ENCODE measurements at places on chromosomes 5 and 9.

DNA sequence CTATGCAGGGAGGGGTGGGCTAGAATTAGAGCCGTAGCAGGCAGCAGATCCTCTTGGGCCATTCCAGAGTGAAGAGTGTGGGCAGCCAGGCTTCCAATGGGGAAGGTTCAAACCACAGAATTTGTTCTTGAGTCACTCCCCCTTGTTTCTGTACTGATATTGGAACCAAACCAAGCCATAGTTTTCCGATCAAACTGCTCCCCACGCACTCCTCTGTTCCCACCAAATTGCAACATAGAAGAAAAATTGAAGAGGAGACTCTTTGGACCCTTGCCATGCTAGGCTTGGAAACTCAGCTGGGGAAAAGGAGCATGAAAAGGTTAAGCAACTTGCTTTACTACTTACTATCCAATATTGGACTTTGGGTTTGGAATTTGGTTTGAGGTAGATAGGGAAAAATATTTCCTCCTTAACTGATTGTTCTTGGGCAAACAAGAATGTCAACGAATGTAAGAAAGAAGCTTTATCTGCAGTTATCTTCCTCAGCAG, 165.8 kb upstream of the NR3C1 start:
- no peak for DNase-seq

GRCh38 chr9:36864491-36865410, 169.3 kb downstream of the PAX5 start:
- no peak for DNase-seq

- DNase-seq, result peak; percentile 68
These were observed 71.5 kb downstream of the ANKRD33B start for GRCh38 chr5:10635257-10635866.

GRCh38 chr9:35618854-35619799, 914 bp upstream of the CD72 start:
- no peak for DNase-seq

DNA sequence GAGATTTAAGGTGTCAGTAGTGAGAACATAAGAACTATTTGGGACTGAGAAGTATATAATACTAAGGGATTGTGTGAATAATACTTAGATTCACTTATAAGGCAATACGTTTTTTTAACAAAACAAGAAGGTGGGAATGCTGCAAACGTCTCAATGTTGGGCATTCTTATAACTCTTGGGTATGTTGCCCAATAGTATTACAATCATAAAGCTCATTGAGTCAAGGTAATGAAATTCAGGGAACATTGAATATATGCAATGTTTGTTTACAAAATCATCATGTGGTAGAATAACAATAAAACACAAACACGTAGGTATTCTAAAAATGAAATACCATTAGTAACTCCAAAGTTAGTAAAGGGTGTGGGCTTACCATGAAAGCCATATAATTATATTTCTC, 400.7 kb downstream of the KIAA0825 start:
- no peak for DNase-seq

DNA sequence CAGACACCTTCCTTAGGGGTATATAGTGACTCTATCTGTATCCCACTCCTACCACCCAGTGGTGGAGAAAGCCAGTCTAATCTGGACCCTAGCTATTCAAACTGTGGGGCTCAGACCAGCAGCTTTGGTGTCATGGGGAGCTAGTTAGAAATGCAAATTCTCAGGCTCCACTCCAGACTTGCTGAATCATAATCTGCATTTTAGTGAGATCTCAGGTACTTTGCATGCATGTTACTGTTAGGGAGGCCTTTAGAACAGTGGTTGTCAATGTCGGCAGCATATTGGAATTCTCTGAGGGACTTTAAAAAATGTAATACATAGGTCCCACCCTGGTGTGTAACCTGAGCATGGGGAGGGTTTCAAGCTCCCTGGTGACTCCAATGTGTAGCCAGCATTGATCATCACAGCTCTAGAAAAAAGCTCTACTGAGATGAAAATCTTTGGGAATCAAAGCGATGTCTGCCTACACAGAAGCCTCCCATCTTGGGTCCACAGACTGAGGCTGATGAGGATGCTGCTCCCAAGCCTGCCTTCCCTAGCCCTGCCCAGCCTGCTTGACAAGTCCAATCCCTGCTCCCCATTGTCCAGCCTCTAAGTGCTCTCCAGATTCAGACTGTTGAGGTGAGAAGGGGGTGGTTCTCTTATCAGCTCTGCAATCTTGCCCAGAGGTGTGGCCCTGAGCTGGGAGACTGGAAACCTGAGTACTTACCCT, 11.9 kb upstream of the GM2A start:
- no peak for DNase-seq

DNA sequence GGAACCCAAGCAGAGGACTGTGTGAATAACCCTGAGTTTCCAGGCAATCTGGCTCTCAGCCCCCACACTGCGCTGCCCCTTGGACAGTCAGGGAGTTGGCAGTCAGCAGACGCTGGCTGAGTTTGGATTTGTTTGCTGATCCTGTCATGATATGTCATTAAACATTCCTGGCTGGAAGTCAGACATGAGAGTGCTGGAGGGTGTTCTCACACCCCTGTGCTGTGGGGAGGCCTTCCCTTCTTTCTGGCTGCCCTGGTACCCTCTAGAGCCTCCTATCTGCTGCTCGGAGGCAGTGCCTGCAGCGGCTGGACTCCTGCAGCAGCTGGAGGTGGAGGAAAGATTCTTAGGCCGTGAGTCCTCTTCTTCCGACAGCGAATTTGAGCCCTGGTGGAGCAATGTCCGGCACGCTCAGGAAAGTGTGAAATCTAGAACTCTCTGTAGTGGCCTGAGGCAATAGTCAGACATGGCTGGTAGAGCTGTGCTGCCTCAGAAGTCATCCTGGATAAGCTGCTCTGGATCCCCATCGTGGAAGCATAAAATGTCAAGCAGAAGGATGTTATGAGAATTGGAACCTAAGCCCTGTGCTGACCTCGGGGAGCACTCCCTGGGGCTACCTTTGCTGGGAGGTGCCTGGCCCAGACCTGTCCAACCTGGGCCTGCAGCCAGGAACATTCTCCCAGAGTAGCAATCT, 72.0 kb downstream of the PDE8B start:
- peak; percentile 11 for DNase-seq

DNA sequence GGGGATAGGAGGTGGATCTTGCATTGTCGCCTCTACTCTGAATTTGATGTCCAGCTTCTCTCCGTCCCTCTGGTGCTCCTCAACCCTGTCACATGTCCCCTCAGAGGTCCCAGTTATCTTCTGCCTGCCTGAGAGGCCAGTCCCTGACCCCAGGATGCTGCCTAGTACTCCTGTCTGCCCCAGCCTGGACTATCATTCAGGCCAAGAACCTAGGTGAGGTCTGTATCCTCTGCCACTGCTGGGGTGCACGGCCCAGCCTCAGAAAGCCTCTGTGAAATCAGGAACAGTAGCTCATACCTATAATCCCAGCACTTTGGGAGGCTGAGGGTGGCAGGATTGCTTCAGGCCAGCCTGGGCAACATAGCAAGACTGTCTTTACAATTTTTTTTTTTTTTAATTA, 8.6 kb downstream of the SPINK4 start:
- no peak for DNase-seq

- no peak for DNase-seq
These were observed 53.1 kb downstream of the NR3C1 start for GRCh38 chr5:143350341-143350740.

DNA sequence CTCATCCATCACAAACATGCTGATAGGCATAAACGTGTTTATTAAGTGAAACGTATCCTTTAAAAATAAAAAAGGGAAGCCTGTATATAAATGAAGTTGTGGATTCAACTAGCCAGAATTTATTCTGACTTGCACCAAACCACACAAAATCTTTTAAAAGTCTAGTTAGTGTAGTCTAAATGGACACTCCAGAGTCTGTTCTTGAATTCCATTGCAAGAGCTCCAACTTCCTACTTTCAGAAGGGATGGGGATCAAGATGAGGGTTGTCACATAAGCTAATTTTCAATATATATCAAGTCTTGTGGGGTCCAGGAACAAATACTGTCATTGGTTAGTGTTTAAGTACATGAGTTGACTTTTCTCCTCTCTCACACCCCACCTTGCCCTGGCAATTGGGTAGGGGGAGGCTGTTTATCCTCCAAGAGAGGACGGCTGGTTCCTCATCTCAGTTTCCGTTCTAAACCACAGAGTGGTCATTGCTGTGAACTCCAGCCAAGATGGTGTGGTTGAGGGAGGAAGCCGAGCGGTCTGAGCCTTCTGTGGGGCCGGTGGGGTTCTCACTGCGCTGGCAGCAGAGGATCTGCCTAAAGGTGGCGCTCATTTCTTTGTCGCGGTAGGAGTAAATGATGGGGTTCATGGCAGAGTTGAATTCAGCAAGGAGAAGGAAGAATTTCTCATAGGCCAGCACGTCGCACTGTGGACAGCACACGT, 163.2 kb downstream of the LPAR1 start:
- DNase-seq, result no peak

DNA sequence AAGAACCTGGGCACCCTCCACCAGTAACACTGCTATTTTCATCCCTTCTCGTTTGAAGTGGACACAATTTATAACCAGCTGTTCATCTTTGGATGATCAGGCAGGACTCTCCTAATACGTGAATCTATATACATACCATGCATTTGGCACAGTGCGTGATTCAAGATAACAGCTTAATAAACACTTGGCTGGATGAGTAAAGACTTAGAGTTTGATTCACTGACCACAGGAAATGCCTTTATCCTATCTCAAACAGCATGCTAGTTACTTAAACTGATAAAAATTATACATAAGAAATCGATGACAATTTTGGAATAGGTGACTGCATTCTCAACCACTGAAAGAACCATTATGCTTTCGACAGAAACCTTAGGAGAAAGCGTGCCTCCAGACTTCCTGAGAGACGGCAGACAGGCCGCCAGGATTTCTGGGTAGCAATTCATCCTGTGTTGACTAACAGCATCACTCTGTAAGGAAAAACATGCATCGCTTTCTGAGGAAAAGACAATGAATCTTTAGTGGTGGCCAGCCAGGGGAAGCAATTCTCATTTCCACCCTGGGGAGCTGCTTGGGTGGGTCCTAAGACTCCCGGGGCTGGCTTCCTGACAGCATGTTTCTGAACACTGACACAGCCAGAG, 9.7 kb downstream of the MRPL36 start:
- peak; percentile 43 for DNase-seq

DNA sequence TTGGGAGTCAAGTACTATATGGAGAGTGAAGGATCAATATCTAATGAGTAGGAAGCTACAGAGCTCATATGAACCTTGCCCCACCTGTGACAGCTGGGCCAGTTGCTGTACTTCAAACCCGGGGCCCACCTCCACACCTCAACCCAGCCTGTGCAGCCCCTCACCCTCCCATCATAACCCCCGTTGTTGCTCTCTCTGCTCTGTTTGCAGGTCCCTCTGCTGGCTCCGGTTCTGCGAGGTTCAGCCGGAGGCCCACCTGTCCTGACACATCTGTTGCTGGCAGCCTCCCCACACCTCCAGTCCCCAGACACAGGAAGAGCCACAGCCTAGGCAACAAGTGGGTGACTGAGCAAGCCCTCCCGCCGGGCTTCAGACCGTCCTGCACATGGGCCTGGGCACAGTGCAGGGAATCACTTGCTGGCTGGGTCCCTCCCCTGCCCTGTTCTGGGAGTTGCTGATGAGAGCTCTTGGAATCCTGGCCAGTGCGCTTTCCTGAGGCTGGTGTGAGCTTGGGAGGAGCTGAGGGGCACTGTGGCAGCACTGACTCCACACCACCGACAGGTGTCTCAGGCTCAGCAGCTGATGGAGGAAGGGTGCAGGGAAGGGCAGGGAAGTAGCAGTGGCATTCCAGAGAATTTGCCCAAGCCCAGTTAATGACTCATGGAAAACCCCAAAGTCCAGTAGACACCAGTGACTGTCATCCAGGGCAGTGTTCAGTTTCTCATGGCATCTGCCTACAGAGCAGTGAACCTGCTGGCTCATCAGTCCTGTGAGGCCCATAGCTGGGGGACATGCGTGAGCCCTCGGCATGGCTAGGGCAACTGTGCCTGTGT, 69.5 kb upstream of the GARNL3 start:
- DNase-seq, result no peak

DNA sequence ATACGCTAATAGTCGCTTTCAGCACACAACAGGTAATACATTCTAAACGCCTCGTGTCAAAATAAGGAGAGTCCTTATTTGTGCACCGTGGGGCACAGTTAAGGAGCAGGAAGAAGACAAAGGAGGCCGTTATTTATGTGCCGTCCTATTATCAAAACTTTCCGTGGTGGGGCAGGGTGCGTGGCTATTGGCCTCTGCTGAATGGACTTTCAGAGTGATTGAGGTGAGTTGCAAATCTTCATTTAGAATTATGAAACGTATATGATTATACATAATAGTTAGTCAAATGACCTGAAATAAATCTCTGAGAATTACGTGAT, 833 bp downstream of the C5orf24 start:
- DNase-seq, result no peak

GRCh38 chr5:1748271-1748670, 51.4 kb downstream of the MRPL36 start:
- DNase-seq, result no peak

DNA sequence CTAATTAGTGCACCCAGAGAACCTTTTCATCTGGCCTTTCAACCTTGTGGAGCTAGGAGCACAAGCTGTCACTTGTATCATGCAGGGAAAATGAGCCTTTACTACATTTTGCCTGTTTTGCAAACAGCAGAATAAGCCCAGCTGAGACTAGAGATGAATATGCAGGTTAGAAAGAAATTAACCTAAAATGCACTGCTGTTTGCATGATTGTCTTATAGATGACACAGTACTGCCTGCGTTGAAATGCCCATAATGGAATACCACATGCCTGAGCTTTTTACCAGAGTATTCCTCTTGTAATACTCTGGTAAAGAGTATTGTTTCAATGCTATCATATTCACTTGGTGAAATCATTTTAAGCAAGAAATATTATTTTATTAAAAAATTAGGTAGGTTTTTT, 90.7 kb downstream of the SNX24 start:
- DNase-seq, result no peak

GRCh38 chr5:130520211-130520610, 615.9 kb downstream of the CHSY3 start:
- no peak for DNase-seq

DNA sequence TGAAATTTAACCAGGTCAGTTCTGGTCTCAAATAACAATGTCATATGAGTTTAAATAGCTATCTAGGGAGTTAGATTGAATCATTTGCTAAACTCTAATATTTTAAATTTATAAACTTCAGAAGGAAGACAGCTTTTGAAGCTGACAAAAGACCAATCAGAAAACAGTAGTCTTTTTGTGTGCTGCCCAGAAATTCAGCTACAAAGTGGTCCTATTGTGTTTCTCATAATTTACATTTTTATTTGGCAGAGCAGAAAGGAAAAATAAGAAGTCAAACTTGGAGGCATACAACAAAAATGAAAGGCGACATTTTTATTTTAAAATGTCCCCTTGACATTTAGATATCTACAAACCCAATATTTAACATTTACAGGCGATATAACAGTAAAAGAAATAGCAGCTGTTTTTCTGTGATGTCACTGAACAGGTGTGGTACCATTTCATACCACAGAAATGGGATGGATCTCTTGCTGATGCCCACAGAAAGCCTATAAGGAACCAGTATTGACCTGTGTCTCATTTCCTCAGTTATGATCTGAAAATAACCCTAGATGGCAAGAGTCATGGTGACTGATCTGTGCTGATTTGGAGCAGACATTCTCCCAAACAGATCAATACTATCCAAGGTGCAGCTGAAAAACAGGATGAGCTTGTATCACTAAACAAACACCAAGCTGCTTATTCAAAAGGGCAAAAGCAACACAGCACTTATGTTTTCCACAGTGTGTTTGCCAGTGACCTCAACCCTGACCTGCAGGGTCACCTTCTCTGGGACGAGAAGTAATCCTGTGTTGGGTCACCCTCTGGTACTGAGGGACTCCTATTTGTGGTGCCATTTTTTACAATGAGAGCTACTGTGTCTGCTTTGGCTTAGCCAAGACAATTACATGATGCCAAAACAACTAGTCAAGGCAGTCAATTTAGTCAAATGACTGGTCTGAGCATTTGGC, 3.6 kb upstream of the FST start:
- no peak for DNase-seq

- no peak for DNase-seq
These were observed 109.2 kb downstream of the ANXA2R start for GRCh38 chr5:42930934-42931333.
